Subcutaneous preadipocyte (primary cell): ENCODE measurements at places on chromosomes 3 and 15. TPM values are rescaled to one million over a fixed set of nuclear protein-coding genes. Genes with fewer than 3 reads are reported as not detected.

The DNAH1 gene
- total RNA-seq, result 2.5 and 6.6 TPM in 2 replicates

The MLF1 gene
- 3.5 and 4.4 TPM in 2 replicates for total RNA-seq

The CHST13 gene
- total RNA-seq, result not detected in 2 replicates

The NOP10 gene
- total RNA-seq, result 227 and 228 TPM in 2 replicates

The PPP1R14D gene
- not detected in 2 replicates for total RNA-seq

The SLCO2A1 gene
- total RNA-seq, result under 0.01 TPM in 2 replicates

The IL17RB gene
- under 0.01 TPM in 1 of 2 replicates, not detected in the other for total RNA-seq

The EXD1 gene
- total RNA-seq, result not detected in 2 replicates

The NDUFB5 gene
- 69.2 and 88.9 TPM in 2 replicates for total RNA-seq

The IQCF5 gene
- not detected in 2 replicates for total RNA-seq

The ZNF280D gene
- total RNA-seq, result 28.3 and 36.6 TPM in 2 replicates

The GOLGA8J gene
- not detected in 2 replicates for total RNA-seq

The NR2F2 gene
- 11.8 and 21.5 TPM in 2 replicates for total RNA-seq

The ZBBX gene
- total RNA-seq, result not detected in 2 replicates
